Germinal center (tissue), 1 donor: ENCODE measurements at places on chromosomes 16 and 17.

DNA sequence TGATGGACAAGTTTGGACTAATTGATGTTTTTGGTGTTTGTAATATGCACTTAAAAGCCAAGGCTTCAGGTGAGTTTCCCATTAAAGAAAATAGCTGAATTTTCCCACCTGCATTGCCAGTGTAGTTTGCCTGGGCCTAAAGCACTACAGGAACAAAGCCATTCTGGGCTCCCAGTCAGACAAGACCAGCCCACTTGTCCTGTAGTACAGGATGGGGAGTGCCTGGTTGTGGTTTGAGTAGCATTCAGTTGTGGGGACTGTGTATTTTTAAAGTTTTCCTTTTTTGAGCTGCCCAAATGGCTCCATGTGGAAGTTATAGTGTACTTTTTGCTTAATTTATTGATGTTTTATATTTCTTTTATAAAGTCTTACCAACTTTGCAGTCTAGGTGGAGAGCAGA, 91.7 kb downstream of the TANGO6 start:
- DNase-seq, result no peak

GRCh38 chr17:83089328-83090132, 10.1 kb downstream of the METRNL start:
- no peak for DNase-seq

DNA sequence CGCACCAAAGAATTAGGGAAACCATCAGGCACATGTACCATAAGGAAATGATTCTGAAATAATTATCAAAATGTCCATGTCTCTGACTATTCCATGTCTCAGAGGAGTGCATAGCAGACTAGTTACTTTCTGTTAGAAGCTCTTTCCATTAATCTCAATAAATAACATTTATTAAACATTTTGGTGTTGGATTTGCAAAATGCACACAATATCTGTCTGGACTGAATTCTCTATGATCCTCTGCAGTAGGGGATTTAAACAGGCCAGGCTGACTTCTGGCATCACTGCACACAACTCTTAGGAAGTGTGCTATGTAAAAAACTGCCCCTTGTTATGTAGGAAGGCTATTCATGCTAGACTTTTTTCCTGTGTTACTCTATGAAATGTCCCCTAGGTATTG, 283.3 kb upstream of the CDH5 start:
- no peak for DNase-seq

GRCh38 chr16:67040166-67040565, 11.2 kb downstream of the CBFB start:
- no peak for DNase-seq
